Suppressor macrophage (primary cell): ENCODE measurements at places on chromosomes 3 and 15.

GRCh38 chr3:169286214-169286613, 377.3 kb downstream of the MECOM start:
- DNase-seq: no peak

GRCh38 chr3:143016321-143016972, 15.1 kb downstream of the U2SURP start:
- no peak for DNase-seq

DNA sequence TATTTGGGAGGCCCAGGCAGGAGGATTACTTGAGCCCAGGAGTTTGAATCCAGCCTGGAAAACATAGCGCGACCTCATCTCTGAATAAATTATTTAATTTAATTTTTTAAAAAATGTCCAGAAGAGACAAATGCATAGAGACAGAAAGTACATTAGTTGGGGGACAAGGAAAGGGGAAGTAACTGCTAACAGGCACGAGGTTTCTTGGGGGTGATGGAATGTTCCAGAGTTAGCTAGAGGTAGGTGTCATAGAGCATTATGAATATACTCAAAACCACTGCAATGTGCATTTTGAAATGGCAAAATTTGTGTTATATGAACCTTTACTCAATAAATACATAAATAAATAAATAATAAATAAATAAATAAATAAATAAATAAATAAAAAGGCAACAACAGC, 31.7 kb upstream of the CYP11A1 start:
- peak; percentile 69 for DNase-seq

DNA sequence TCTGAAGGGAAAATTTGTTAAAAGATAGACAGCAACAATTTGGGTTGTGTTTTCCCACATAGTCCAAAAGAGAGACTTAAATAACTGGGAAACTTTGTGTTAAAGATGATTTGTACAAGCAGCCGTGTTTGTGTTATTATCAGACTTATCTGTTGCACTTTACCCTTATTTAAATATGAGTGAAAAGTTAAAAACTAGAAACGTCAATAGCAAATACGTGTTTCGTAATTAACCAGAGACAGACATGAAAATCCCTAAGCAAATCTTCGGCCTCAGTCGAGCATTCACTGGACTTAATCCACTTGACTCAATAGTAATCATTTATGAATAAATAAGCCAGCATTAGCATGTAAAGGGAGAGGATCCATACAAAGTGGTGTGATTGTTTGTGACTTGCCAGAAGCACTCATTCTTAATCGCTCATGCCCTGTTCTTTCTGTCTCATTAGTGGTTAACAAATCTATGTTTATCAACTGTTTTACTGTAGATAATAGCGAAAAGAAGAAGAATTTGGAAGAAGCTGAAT, 34.2 kb downstream of the BLM start:
- DNase-seq: no peak

DNA sequence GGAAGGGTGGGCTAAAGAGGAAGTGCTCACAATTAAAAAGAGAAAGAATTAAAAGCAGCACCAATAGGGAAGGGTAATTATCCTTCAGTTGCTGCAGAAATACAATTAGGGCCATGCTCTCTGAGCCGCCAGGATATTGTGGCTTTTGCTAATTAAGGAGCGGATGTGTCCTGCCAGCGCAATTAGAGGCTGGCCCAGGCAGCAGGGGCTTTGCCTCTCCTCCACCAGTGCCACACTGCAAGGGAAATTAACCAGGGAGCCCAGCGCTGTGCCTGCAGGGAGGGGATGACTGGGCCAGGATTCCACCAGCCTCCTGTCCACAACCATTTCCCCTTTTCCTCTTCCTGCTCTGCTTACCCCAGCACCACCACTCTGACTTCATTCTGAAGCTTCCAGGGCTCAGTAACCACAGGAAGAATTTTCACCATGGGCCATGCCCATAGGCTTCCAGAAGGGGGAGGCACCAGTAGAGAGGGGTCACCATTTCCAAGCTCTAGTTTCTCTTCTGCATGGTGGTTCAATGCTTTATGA, 10.4 kb upstream of the AEN start:
- peak; percentile 62 for DNase-seq

- no peak for DNase-seq
Observed at GRCh38 chr15:80556694-80557367, 138.3 kb upstream of the ABHD17C start.

DNA sequence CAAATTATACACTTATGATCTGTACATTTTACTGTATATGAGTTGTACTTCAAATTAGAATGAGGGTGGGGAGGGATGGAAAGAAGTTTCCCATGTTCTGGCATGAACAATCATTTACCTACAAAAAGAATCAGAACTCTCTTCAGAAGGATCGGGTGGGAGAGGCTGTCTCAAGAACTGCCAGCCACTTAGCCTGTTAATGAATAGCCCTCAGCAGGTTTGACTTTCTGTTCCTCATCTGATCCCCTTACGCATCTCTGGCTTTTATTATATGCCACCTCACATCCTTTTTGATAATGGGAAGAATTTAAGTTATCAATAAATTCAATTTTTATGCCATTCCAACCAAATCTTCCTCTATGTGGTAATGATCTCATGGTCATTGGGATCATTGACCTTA, 168.3 kb upstream of the TGFBR2 start:
- no peak for DNase-seq

DNA sequence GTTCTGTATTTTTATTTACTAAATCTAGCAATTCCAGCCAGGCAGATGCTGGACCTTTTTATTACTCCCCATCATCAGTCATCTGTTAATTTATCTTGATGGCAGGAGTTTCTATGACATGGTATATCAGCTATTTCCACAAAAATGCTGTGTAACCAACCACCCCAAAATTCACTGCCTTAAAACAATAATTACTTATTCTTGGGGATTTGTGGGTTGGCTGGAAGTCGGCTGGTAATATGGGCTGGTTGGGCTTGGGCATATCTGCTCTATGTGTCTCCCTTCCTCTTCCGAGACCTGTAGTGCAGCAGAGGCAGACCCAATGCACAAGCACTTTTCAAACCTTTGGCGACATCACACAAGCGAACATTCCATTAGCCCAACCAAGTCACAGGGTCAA, 92.1 kb upstream of the UBE2E1 start:
- DNase-seq: no peak

GRCh38 chr3:145776782-145777408, 384.1 kb downstream of the PLOD2 start:
- DNase-seq: peak; percentile 37

GRCh38 chr15:83477808-83478537, 30.8 kb downstream of the SH3GL3 start:
- no peak for DNase-seq

- DNase-seq: peak; percentile 59
Observed at GRCh38 chr3:177481329-177481728, 284.0 kb upstream of the TBL1XR1 start.

- DNase-seq: no peak
Observed at GRCh38 chr3:117665296-117665695, 955.7 kb downstream of the TUSC7 start.

DNA sequence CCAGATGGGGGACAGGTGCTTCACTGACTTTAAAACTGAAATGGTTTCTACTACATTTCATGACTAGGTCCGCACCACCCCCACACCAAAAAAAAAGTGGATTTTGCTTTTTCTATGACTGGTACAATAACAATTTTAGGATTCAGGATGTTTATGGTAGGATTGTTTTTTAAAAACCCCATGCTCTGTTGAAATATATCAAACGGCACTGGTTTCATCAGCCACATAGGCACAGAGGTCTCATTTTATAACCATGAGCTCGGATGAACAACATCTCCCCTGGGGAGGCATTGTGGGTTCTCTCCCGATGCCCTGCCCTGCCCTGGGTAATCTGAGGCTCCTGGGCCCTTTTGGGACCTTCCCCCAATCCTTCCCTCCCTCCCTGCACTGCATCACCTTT, 202.7 kb upstream of the KBTBD8 start:
- no peak for DNase-seq

DNA sequence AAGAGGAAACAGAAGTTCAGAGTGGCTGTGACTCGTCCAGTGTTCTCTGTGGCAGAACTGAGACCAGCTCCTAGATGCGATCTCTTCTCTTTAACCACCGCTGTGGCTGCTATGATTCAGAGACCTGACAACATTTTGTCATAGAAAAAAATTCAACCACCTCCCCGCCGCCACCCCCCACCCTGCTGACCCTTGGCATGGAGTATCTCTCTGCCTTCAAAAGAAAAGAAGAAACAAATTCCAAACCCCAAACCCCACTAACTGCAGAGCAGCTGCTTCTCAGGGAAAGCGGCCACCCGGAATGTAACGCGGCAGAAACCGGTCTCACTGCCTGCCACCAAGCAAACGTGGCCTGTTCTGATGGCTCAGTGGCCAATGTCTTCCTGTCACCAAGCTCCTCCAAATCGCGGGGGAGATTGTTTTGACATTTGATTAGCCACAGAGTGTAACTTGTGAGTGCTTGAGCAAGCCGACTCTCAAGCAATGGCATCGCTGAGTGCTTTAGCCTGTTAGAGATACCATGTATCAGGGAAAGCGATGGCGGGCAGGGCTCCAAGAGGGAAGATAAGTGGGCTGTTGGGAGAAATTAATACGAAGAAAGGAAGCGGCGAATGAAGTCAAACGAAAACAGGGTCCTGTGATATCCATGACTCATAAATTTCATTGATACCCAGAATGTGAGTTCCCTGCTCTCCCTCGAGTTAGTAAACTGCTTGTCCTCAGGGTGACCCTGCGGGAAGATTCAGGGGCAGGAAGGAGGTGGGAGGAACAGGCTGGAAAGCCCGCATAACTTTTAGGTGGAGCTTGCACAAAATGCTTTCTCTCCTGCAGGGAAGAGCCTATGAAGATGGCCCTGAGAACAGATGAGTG, 44.8 kb upstream of the TLE3 start:
- peak; percentile 86 for DNase-seq

GRCh38 chr3:146974001-146974400, 368.9 kb upstream of the PLSCR5 start:
- no peak for DNase-seq

- no peak for DNase-seq
Observed at GRCh38 chr15:28127036-28127435, 27.9 kb upstream of the OCA2 start.

- DNase-seq: peak; percentile 61
Observed at GRCh38 chr3:161035711-161036110, 69.4 kb downstream of the B3GALNT1 start.

DNA sequence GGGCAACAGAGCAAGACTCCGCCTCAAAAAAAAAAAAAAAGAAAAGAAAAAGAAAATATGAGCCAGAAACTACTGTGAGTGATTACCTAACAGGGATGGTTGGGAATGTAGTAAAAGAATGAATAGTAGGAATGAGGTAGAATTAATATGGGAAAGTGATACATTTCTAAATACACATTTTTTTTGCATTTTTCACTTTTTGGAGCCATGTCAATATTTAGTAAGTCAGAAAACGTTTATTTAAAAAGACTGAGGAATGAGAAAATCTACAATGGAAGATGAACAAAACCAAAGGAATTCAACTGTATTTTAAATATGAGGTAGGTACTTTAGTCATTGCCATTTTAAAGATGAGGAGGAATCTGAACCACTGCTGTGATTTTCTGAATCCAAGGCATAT, 817.2 kb upstream of the CADM2 start:
- DNase-seq: no peak

DNA sequence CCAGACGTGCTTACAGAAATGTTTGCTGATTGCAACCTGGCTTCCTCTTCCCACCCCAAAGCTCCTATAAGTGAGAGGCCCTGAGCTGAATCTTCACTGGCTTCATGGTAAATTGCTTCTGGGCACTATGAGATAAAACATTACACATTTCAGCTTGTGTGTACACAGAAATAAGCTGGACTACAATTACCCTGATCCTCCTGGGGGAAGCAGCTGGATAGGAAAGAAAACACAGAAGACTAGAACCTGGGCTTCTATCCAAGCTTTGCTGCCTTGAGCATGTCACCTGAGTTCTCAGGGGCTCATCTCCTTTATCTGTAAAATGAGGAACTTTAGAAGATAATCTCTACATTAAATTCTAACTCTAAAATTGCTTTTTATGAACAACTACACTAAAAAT, 40.3 kb downstream of the THBS1 start:
- DNase-seq: no peak

GRCh38 chr3:192916371-192917027, 1.2 kb downstream of the MB21D2 start:
- DNase-seq: no peak

DNA sequence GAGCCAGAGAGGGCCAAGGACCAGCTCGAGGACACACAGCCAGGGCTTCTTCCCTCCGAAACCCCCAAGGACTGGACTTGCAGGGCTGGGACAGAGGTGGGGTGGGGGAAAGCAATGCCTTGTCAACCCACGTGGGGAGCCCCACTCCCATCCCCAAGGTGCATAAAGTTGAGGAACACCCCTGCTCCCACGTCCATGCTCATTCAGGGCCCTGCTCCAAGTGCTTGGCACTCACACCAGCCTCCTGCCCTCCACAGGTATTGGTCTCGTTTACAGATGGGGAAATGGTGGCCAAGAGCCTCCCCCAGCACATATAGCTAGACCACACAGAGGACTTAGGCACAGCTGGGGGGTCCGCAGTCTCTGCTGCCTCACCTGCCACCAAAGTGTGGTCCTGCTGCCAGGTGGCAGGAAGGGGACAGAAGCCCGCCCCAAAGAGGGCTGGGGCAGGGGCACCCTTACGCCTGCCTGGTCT, 50.5 kb upstream of the CSPG4 start:
- DNase-seq: no peak

DNA sequence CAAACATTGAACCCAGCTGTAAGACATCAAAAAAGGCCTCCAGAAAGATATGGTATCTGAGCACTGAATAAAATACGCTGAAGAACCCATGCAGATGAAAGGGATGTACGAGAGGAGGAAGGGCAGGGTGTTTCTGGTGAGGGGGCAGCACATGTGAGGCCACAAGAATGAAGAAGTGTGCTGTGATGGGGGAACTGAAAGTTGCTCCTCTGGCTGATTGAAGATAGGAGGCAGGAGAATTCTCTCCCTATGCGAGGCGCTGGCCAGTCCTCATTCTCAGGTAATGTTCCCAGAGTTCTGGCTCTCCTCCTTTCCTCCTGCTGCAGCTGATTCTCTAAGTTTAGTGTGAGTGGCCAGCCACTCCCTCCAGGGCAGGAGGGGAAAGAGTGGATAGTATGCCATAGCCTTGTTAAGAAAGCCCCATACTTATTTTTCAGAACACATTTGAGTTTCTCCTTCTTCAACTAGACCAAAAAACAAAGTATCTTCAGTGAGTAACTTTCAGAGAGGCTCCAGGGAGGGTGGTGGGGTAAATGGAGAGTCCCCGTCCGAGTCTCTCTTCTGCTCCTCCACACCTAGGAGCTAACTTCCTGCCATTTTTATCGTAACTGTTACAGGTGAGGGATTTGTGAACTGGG, 26.9 kb upstream of the MYO1E start:
- peak; percentile 83 for DNase-seq

- peak; percentile 97 for DNase-seq
Observed at GRCh38 chr15:90915808-90916440, 12.8 kb downstream of the MAN2A2 start.

GRCh38 chr3:48660800-48661400, 1.8 kb downstream of the CELSR3 start:
- no peak for DNase-seq

GRCh38 chr15:32979710-32980109, 214.8 kb downstream of the FMN1 start:
- no peak for DNase-seq

- DNase-seq: no peak
Observed at GRCh38 chr3:192575879-192576506, 151.3 kb downstream of the FGF12 start.

GRCh38 chr15:26197719-26198118, 334.6 kb upstream of the ATP10A start:
- DNase-seq: no peak
